ENCODE measurements at places on chromosomes 7 and 10.

DNA sequence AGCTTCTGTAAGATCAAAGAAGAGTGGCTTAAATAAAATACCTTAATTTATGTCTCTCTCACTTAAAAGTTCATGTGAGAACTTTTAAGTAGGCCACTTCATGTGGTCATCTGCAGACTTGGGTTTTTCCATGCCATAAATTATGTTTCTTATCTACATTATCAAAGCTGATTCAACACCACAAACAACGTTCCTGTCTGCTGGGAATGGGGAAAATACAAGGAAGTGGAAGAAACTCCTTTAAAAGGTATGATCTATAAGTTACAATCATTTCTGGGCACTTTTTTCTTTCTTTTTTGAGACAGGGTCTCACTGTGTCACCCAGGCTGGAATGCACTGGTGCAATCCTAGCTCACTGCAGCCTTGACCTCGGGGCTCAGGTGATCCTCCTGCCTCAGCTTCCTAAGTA lies 16.9 kb upstream of the OTUD1 start:
- DNase-seq, result no peak

DNA sequence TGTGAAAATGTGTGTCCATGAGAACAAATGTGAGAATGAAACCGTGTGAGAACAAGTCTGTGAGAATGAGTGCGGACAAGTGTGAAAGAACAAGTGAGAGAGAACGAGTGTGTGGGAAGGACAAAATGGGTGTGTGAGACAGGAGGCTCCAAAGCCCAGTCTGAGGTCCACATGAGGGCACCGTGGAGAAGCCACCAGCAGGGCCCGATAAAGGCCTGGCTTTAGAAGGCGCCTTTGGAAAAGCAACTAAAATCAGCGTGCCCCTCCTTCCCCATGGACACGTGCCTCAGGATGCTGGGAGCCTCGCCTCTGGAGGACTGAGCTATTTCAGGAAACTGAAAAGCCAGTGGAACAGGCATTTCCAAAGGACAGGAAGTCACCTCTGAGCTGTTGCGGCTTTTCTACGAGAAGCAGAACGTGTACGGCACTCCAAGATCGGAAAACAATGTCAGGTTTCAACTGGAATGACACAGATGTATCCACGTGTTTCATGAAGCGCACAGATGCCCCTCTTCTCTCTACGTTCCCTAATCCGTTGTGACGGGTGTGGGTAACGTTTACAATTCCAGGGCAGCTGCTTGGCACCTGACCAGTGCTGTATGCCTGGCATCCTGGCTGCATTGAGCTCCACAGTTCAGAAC lies 46.4 kb downstream of the ESYT2 start:
- DNase-seq, result no peak

DNA sequence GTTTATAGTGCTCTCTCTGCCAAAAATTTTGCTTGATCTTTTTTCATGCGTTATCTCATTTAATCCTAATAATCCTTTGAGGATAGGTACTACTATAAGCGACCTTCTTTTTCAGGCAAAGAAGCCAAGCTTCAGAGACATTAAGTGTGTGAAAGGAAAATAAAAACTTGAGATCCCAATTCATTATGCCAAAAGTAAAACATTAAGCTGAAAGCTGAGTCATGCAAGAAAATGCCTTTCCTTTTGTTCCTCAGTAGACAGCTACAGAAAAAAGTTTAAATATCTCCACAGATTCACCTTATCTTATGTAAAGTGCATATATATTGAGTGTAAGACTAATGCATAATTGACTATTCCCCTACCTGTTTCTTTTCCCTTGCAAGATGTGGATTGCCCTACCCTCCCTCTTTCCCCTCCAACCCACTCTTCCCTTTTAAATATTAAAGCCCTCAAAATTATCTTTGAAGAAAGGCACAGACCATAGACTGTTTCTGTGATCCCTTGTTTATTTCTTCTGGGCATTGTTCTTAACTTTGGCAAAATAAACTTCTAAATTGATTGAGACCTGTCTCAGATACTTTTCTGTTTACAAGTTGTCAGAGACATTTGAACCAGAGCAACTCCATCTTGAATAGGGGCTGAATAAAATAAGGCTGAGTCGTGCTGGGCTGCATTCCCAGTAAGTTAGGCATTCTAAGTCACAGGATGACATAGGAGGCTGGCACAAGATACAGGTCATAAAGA lies 1139.9 kb upstream of the LRRN3 start:
- DNase-seq, result no peak

- no peak for DNase-seq
Measured at GRCh38 chr10:13337827-13338196, 10.3 kb downstream of the SEPHS1 start.

- no peak for DNase-seq
Measured at GRCh38 chr7:123231021-123232000, 31.5 kb upstream of the SLC13A1 start.

GRCh38 chr7:106070567-106071254 lies 41.4 kb downstream of the SYPL1 start:
- DNase-seq, result no peak

DNA sequence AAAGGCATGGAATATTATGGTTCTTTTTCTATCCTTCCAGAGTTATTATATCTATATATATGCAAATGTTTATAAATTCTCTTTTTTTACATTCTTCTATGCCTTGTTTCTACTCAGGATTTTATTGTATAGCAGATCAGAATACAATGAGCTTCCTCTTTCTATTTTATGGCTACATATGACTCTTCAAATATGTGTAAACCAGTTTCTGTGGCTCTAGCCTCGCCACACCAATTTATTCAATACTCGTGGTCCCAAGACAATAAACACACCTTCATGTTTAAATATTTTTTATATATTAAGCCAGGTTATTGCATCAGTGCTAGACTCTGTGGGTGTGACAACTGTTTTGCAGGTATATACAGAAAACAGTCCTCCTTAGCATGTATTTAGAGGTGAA lies 237.5 kb upstream of the MKLN1 start:
- DNase-seq, result no peak

DNA sequence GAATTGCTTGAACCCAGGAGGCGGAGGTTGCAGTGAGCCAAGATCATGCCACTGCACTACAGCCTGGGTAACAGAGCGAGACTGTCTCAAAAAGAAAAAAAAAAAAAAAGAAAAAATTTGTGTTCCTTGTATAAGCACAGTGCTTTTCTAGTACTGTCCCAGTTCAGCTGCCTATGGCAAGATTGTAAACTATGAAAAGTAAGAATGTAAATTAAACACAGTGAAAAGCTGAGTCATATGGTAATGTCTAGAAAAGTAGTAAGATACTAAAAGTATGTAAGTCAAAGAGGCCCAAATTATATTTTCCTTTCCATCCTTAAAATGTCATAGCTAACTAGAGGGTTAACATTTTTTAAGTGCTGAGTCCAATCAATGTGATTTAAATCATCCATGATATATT lies 42.8 kb downstream of the RBM20 start:
- DNase-seq, result no peak

- no peak for DNase-seq
Measured at GRCh38 chr7:36306722-36307121, 82.9 kb upstream of the ANLN start.

- no peak for DNase-seq
Measured at GRCh38 chr10:34922138-34922537, 107.0 kb upstream of the PARD3 start.

- no peak for DNase-seq
Measured at GRCh38 chr10:80278480-80278879, 11.0 kb downstream of the MAT1A start.

GRCh38 chr7:47046949-47047348 lies 535.0 kb downstream of the TNS3 start:
- DNase-seq, result no peak

DNA sequence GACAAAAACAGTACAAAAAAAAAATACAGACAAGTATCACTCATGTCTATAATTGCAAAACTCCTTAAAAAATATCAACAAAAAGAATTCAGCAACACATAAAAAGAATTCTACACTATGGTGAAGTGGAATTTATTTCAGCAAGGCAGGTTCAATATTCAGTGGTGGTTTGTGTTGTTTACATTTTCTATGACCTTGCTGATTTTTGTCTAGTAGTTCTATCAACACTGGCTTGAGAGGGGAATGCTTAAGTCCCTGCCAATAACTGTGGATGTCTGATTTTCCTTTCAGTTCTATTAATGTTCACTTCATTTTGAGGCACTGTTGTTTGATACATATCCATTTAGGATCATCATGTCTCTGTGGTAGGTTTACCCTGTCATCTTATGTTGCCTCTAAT lies 58.5 kb downstream of the CADPS2 start:
- DNase-seq, result no peak

GRCh38 chr10:89515031-89515841 lies 20.2 kb downstream of the SLC16A12 start:
- peak; percentile 96 for DNase-seq

Measured in AG09309 (cell line).